ENCODE measurements at places on chromosomes 1 and 21.

GRCh38 chr1:36346741-36347370 lies 23.4 kb upstream of the EVA1B start:
- no peak overlapping the region for H3K27ac ChIP-seq
- H3K36me3 ChIP-seq = peaks cover 9% of the 10 kb centered on the region
- no peak for DNase-seq
- peaks cover 15% of the 10 kb centered on the region for H3K4me1 ChIP-seq

DNA sequence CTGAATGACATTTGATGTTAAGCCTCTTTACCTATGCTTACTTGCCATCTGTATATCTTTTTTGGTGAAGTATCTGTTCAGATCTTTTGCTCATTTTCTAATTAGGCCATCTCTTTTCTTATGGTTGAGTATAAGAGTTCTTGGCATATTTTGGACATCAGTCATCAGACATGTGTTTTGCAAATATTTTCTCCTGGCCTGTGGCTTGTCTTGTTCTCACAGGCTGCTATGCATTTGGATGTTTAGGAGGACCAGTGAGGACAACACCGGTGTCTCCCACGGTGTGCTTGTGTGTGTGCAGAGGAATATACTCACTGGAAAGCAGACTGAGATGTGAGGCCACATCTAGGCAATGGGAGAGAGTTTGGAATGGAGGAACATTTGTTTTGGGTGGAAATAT lies 87.1 kb upstream of the LYST start:
- DNase-seq = no peak
- H3K27me3 ChIP-seq = peaks cover 19% of the 10 kb centered on the region
- no peak overlapping the region for H3K4me3 ChIP-seq
- H3K36me3 ChIP-seq = peaks cover 2% of the 10 kb centered on the region

GRCh38 chr1:169072945-169073725 lies 33.4 kb upstream of the ATP1B1 start:
- H3K4me1 ChIP-seq = no peaks in the 10 kb centered on the region
- H3K36me3 ChIP-seq = no peaks in the 10 kb centered on the region
- no peak overlapping the region for H3K4me3 ChIP-seq
- no peak overlapping the region for H3K27ac ChIP-seq

- H3K4me1 ChIP-seq = no peaks in the 10 kb centered on the region
- DNase-seq = no peak
- H3K36me3 ChIP-seq = no peaks in the 10 kb centered on the region
- H3K27me3 ChIP-seq = peaks cover 14% of the 10 kb centered on the region
- no peak overlapping the region for H3K27ac ChIP-seq
Observed at GRCh38 chr1:33683913-33684312, 180.0 kb upstream of the HMGB4 start.

DNA sequence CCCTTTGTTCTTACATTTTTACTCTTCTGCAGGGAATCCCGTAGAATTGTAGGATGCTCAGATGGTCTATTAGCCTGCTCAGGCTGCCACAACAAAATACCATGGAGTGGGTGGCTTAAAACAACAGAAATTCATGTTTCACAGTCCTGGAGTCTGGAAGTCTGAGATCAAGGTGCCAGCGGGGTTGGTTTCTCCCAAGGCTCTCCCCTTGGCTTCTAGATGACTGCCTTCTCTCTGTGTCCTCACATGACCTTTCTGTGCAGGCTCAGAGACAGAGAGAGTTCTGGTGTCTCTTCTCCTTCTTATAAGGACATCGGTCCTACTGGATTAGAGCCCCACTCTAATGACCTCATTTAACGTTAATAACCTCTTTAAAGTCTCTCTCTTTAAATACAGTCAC lies 41.7 kb downstream of the HUNK start:
- H3K36me3 ChIP-seq = no peaks in the 10 kb centered on the region
- H3K4me3 ChIP-seq = no peak overlapping the region
- no peaks in the 10 kb centered on the region for H3K4me1 ChIP-seq
- no peak for DNase-seq
- no peak overlapping the region for H3K27ac ChIP-seq
- peaks cover 7% of the 10 kb centered on the region for H3K27me3 ChIP-seq

GRCh38 chr1:235511470-235512240 lies 7.4 kb upstream of the B3GALNT2 start:
- DNase-seq = no peak
- no peaks in the 10 kb centered on the region for H3K4me1 ChIP-seq
- no peak overlapping the region for H3K27ac ChIP-seq
- no peak overlapping the region for H3K4me3 ChIP-seq
- peaks cover 23% of the 10 kb centered on the region for H3K27me3 ChIP-seq

Data from activated CD8-positive, alpha-beta memory T cell treated with anti-CD3 and anti-CD28 coated beads, Interleukin-2, amount 10 ng/mL, durations not matched to agents 7 days and 5 days (primary cell).